ENCODE measurements at places on chromosomes 13 and 19.

DNA sequence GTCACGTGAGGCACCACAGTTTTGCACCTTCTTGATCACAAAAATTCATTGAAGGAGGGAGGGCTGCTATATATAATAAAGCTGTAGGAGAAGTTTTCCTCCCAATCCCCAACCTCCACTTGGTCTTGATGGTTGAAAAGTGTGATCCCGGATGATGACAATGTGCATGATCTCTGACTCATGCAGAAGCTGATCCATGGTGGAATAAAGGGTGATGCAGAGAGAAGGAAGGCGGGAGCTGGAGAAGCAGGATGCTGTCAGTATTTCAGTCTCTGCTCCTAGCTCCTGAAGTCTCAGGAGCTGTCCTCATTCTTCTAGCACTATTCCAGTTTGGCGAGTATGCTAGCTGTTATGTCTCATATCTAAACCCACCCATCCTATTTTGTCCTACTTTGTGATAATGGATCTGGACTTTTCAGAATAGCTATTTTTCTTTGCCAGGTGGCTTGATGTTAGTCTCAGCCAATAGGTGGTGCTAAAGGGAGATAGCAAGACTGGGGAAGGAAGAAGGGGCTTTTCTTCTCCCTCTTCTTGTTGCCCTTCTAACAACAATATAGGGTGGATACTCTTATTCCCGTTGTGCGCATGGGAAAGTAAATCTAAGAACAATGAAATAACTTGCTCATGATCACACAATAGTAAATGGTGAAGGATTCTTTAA, 65.6 kb upstream of the HTR2A start:
- no peak for DNase-seq

DNA sequence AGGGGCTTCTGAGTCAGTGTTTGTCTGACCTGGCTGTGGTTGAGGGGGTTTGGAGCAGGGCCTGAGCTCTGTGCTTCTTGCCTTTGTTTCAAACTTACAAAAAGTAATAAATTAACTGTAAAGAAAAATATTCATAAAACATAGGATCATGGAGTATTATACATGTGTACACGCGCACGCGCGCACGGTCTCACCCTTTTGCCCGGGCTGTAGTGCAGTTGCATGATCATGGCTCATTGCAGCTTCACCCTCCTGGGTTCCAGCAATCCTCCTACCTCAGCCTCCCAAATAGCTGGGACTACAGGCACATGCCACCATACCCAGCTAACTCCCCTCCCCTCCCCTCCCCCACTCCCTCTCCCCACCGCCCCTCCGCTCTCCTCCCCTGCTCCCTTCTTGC, 23.5 kb downstream of the TDRD12 start:
- DNase-seq: no peak

DNA sequence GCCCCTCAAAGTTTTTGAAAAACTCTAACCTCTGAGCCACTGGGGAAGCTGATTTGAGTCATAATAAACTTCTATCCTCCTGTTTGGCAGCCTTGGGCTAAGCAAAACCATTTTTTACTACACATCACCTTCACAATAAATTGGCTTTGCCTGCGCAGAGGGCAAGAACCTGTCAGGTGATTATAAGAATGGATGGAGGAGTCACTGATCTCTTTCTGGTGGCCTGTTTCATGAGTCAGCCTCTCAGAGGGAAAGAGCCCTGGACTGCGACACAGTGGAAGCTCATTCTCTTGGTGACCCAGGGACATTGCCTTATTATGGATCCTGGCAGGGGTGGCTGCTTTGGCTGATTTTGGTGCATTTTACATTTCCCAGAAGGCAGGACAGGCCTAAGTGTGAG, 17.5 kb upstream of the PSG9 start:
- no peak for DNase-seq

DNA sequence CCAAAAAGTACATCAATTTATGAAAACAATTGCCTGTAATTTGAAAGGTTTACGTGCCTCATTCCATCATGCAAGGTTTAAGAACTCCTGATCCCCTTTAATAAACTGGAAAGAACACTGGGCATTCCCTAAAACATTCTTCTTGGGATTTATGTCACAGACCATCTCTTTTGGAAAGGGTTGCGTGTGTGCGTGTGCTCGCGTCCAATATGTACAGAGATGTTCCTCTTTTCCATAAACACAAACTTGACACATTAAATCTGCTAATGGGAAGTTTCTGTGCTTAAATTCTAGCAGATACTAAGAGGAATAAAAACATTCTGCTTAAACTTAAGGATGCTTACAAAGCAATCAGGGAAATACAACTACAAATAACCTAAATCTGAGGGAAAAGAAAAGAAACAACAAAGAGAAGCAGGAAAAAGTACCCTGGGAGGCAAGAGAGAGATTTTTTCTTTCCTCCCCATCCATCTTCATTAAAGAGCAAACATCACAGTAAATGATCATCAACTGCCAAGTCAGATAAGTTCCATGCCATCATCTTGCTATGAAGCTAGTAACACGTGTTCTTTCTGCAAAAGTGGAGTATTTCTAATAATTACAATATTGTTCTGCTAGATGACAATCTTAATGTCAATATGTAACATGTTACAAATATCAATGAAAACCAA, 83.7 kb downstream of the STK24 start:
- no peak for DNase-seq

DNA sequence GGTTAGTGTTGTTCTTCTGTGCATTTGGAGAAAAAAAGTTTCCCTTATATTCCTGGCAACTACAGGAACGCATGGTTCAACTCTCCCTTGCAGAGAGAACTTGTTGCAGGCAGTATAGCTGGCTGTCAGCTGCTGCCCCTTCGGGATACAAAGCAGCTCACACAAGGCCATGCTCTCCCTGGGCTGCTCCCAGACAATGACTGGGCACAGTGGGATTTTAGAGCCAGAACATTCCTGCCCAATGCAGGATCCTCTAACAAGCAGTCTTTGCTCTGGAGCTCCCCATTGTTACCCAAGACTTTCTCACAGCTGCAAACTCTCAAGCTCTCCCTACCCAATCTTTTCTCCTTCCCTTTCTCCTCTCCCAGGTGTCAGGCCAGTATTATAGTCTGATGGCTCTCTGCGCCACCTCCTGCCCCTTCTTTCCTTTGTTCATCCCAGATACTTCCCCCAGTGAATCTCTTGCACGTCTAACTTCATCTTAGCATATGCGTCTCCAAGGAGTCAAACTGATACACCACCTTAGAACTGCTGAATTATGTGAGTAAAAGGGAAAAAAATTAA, 27.5 kb upstream of the SERPINE3 start:
- no peak for DNase-seq

- no peak for DNase-seq
Observed at GRCh38 chr13:30255696-30256095, 51.7 kb downstream of the KATNAL1 start.

DNA sequence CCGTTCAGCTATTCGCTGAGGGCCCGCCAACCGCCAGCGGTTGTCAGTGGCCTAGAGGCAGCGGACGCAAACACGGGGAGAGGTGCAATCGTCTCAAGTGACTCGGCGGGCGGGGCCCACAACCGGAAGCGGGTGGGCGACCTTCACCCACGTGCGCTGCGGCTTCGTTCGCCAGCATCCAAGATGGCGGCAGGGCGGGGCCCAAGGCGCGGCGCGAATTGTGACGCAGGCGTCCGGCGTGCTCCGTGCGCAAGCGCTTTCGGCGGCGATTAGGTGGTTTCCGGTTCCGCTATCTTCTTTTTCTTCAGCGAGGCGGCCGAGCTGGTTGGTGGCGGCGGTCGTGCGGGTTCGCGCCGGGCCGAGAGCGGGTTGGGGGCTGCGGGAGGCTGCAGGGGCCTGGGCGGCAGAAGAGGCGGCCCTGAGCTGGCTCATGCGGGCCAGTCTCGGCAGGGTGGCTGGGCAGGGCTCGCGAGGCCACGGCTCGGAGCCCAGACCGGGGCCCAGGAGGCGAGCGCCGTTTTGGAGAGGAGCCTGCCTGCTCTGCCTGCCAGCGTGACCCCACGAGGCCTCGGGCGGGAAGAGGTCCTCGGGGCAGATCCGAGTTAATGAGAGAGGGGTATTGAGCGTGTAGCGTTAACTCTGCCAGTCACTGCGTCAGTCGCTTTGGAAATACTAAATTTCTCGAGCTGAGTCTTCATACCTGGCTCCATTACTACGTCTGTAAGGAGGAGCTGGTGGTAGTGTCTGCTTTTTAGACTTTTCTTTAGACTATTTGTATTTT, at the start of gene UBA52:
UBA52 (plus strand) TSS at position 294 of the 781 bp plus-strand sequence. CDS start 1,444 bp downstream, outside the sequence.
- peak; percentile 95 for DNase-seq

GRCh38 chr13:46668302-46668720, 115.3 kb downstream of the LRCH1 start:
- DNase-seq: no peak

GRCh38 chr19:397321-397720, 11.6 kb downstream of the C2CD4C start:
- DNase-seq: no peak

GRCh38 chr19:36097036-36097435, 13.9 kb upstream of the OVOL3 start:
- DNase-seq: no peak

DNA sequence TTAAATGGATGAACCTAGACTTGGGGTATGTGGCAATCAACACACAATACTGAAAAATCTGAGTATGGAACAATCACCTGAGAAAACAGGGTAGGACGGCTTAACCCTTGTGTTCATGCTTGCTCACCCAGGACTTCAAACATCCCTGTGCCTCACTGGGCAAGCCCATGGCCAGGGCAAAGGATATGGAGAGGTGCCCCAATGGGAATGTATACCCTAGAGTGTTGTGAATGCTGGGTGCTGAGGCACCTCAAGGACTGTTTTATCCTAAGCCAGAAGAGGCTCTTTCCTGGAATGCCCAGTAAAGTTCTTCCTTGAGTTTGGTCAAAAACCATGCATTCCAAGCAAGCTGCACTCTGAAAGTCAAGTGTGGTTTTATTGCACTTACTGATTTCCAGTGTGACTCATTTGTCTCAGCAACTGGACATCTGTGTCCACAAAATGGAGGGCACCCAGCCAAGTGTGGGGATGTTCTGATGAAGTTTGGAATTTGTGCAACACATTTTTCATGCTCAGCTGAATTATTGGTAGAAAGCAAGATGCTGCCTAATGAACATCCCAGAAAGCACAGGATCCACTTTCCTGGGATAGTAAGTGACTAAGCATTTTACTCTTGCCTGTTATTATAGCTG, 531.3 kb downstream of the RFC3 start:
- DNase-seq: no peak

DNA sequence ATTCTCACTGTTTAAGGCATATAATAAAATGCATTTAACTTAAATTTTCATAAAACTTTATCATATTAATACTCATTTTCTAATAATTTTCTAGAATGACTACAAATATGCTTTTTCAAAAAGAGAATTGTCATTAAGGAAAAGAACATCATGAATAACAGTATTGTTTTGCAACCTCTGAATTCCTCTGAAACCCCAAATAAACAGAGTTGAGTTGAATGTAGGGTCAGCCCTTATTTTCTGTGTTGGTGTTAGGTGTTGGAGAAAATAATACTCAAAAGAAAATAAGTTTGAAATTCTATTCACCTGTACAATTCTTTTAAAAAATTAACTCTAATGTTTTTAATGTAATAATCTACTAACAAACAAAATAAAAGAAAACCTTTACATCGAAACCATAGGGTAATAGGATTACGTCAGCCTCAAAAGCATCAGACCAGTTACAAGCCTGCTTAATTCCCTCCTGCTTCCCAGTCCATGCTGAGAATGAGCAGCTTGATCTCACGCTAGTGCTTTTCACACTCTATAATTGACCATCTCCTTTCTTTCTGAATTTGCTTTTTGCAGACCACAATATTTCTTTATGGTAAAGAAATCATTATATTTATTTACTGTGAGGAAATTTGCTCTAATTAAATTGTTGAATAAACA, 160.9 kb downstream of the PCDH9 start:
- DNase-seq: no peak

DNA sequence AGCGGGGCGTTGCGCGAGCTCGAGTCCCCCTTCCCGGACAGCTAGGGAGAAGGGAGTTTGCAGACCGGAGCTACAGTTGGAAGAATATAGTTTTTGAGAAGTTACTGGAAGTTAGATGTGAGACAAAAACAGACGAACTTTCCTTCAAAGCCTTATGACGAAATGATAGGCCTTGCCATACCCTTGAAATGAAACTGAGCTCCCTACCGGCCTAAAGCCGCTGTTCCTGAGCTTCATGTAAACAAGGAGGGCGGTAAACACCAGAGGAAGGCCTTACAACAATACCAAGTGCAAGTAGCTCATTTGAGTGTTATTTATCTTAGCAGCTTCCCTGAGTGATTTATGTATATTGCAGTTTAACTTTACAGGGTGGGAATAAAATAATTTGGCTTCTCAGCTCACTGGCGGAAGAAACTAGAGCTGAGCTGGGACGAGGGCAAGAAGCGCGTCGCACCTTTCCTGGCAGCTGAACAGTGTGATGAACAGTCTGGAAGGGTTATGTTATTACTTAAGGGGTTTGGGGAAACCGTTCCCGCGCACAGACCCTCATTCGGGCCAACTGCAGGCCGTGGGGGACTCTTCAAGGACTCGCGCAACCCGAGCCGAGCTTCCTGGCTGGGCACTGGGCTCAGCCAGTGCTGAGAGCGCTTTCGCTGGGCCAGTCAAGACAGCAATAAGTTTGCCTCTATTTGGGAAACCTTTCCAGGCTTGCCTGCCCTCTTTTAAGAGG, 111.2 kb downstream of the KCNRG start:
- no peak for DNase-seq

GRCh38 chr13:65414187-65414586, 1815.9 kb downstream of the PCDH9 start:
- no peak for DNase-seq

GRCh38 chr19:34432797-34433196, 4.6 kb downstream of the UBA2 start:
- no peak for DNase-seq

- DNase-seq: peak; percentile 32
Observed at GRCh38 chr13:40388617-40389016, 277.8 kb downstream of the FOXO1 start.

- no peak for DNase-seq
Observed at GRCh38 chr13:74104661-74105275, 29.4 kb downstream of the KLF12 start.

DNA sequence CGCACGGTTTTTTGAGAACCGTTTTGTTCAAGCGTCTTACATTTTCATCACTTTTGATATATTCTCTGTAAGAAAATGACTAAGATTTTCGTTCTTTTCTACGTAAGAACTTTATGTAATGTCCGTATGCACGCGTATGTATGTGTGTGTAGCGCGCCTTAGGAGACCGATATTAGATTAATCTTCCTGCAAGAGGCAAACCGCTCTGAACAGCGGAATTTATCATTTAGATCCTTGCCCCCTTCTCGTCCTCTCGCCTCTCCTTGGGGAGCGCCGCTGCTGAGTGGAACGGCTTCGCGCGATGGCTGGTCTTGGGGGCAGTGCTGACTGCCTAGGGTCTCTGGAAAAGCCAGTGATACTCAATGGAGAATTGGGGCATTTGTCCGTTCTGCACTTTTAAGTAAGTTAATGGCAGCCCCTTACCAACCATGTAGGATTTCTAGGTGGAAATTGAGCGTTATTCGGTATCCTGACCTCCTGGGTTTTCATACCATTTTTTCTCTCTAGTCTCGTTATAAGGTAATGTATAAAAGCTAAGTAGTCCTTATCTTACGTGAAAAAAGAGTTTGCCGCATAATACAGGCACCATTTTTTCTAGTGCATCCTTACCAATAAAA, 4.7 kb downstream of the MAB21L1 start:
- no peak for DNase-seq

- no peak for DNase-seq
Observed at GRCh38 chr13:76307142-76307541, 579.1 kb downstream of the KCTD12 start.
